ENCODE measurements at places on chromosomes 11 and 22.
A peak's percentile ranks its signal among the peaks of the same experiment; 100 is the strongest.

GRCh38 chr22:48396785-48397530, 1430.7 kb downstream of the BRD1 start:
- no peak for DNase-seq

DNA sequence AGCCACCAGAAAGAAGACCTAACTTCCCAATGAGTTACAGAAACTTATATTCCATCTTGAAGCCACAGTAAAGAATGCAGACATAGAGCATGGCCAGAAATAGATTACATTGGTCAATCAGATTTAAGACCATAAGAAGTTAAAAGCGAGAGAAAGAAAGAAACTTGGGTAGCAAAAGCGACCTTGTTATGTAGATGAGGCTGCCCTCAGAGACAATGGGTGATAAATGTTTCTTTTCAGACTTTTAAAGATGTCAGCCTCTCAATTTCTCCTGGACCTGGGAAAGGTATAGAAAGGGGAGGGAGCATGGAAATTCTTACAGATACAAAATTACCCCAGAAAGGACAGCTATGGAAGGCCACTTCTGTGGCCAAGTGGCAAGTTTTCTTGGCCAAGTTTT, 732.6 kb upstream of the LUZP2 start:
- DNase-seq = no peak

- no peak for DNase-seq
Measured at GRCh38 chr11:1573077-1573902, 1.2 kb upstream of the DUSP8 start.

- DNase-seq = no peak
Measured at GRCh38 chr22:49672014-49672516, 155.6 kb downstream of the BRD1 start.

DNA sequence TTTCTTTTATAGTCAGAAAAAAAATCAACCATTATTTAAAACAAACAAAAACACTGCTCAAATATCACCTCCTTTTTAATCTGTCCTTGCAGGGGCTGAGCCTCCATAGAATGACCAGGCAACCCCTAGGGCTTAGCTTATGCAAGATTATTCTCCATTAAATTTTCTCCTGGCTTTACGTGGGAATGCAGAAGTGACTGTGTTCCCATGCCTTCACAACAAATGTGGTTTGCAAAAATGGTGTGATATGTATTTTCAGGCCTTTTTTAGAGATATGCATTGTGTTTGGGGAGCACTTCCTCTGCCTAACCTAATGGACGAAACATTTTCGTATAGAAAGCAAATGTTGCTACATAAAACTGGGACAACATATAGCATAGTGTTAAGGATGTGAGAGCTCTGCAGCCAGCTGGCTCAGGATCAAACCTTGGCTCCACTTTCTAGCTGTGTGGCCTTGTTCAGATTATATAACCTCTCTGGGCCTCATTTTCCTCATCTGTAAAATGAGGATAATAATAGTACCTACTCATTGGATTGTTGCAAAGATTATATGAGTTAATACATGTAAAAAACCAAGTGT, 82.6 kb downstream of the PARVA start:
- DNase-seq = no peak

GRCh38 chr11:559712-560304, 730 bp downstream of the LMNTD2 start:
- no peak for DNase-seq

- no peak for DNase-seq
Measured at GRCh38 chr11:115887316-115887715, 383.1 kb upstream of the CADM1 start.

DNA sequence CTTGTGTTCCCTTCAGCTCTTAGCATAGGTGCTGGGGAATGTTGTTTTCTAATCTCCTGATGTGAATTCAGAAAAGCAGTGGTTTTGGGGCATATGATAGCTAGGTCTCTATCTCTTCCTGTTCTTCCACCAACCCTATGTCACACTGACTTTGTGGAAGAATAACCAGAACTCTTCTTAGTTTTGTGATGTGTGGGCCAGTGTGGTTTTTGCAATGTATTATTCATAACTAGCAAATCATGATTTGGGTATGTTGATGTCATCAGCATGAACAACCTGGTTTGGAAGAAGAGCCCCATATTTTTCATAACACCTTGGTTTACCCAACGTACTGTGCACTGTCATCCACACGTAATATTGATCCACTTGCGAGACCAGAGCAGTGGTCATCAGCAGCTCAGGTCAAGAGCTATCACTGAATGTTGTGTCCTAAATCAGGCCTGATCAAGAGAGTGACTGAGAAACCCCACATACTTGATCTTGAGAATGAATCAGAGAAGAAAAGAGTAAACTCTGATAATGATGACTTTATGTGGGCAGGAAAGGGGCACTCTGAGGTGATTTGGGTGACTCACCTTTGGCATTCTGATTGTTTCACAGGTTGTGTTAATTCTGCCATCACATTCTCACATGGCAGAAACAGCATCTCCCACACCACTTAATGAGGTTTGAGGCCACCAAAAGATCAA, 19.4 kb upstream of the MS4A6E start:
- no peak for DNase-seq

GRCh38 chr11:36230779-36231699, 58.2 kb downstream of the COMMD9 start:
- DNase-seq = peak; percentile 85

DNA sequence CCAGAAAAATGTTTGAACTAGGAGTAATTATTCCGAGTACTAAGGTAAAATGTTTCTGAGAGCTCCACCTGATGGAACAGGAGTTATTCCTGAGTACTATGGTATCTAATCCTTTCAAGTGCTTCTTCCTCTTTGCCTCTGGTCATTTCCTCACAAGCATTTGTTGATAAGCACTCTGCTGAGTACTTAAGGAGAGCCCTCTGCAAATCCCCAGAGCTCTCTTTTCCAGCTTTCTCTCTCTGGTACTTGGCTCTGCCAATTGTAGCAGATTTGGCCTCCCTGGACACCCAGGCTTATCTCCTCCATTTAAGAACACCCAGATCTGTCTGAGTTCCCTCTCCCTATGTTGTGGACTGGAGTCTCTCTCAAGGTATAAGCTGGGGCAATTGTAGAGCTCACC, 457.0 kb downstream of the MN1 start:
- no peak for DNase-seq

GRCh38 chr11:8913961-8914660, 3.1 kb downstream of the AKIP1 start:
- DNase-seq = no peak

DNA sequence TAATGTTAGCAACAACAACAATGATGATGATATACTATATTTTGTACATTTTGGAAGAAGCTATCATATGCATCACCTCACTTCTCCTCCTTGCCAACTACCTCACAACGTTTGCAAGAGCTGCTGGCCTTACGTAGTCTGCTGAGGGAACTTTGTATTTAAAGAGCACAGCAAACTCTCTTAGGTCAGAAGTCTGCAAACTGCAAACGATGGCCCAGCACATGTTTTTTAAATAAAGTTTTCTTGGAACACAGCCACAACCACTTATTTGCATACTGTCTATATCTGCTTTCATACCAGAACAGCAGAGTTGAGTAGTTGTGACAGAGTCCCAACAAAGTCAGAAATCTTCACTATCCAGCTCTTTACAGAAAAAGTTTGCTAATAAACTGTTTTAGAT, 261.7 kb downstream of the TENM4 start:
- no peak for DNase-seq

DNA sequence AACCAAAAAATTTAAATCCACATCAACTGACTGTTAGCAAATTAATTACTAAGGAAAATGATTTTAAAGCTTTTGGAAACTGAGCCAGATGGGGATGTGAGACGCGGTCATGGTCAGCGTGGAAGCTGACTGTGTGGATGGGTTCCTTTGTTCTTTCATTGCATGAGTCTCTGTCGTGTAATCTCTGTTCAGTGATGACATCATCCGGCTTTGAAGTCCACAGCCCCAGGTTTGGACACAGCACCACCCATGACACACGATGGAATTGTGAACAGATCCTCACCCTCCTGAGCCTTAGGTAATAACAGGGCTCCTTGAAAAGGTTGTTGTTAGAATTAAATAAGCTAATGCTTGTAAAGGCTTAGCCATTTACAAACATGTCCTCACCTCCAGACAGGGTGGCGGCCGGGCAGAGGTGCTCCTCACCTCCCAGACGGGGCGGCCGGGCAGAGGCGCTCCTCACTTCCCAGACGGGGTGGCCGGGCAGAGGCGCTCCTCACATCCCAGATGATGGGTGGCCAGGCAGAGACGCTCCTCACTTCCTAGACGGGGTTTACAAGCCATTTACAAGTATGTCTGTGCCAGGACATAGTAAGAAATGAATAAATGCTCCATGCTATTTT, 677.3 kb downstream of the TBC1D22A start:
- DNase-seq = no peak

GRCh38 chr11:24949406-24949805, 452.6 kb downstream of the LUZP2 start:
- no peak for DNase-seq

- DNase-seq = no peak
Measured at GRCh38 chr11:11389238-11389637, 36.2 kb upstream of the CSNK2A3 start.

- DNase-seq = peak; percentile 62
Measured at GRCh38 chr22:24486501-24486921, 8.6 kb upstream of the UPB1 start.

DNA sequence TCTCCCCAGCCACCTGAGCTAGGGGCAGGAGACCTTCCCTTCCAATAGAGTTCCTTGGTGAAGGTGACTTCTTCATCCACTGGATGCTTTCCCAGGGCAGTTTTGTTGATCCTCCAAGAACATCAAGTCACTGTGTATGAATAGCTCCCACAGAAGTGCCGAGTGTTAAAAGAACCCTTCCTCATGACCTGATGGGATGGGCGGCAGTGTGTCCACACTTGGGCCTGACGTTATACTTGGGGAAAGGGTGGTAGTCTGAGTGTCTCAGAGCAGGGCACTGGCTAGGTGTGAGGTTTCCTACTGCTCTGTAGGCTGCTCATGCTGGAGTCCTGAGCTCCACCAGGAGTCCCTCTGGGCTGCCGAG, 7.6 kb upstream of the LYVE1 start:
- no peak for DNase-seq

DNA sequence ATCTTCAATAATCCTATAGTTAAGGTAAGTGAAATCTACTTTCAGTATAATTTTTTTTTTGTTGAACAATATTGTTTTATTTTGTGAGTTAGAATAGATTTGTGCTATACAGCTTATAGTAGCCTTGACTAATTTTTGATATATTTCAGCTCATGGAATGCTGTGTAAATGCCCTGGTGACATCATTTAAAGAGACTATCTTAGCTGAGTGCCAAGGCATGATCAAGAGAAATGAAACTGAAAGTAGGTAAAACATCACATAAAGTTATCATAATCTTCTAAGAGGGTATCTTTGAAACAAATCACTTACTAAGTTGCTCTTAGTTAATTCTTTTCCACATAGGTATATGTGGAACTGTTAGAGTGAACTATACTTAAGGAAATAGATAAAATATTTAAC, 51.4 kb upstream of the ACAT1 start:
- no peak for DNase-seq

GRCh38 chr11:369336-370018, at the start of gene B4GALNT4:
Gene B4GALNT4, plus strand, starts transcription at chr11:369499. Its CDS starts 305 bp downstream, at chr11:369804.
- no peak for DNase-seq

GRCh38 chr22:38631724-38632123, 24.5 kb downstream of the FAM227A start:
- DNase-seq = no peak

- DNase-seq = no peak
Measured at GRCh38 chr11:133350045-133350444, 182.3 kb downstream of the OPCML start.

GRCh38 chr11:102237096-102237735, 80.1 kb upstream of the BIRC3 start:
- no peak for DNase-seq

GRCh38 chr11:68840661-68841653, 759 bp downstream of the CPT1A start:
- no peak for DNase-seq

DNA sequence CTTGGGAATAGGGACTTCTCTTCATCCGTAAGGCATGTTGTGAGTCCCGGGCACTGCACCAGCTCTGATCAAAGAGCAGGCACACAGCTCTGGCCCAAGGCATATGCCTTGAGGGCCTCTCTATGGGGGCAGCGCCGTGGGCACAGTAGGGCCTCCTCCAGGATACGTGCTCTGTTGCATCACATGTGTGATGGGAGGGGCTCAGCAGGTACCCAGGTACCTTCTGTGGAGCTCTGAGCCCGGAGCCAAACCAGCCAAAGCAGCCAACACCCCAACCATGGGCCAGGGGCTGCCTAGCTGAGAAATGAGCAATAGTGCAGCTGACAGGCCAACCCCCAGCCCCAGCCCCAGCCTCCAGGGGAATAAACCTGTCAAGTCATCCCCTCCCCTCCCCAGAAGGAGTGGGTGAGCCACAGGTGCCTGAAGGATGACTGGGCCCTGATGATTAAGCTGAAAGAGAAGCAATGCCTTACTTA, 79.7 kb upstream of the SHISAL1 start:
- no peak for DNase-seq

DNA sequence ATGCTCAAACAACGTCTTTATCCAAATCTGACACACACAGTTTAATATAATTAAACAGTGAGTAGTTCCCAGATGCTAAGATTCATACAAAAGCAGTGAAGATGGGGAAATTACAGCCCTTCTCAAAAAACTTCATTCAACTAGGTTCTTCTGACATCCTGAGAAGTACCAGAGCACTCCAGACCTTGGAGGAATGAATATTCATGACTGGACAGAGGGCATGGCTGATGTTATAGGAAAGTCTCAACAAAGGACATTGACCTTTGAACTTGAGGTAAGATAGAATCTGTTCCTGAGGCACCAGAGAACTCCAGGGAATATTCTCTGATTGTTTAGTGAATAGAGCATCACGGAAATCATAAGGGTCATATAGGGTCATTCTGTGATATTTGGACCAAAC, 106.4 kb upstream of the SLC5A12 start:
- no peak for DNase-seq

DNA sequence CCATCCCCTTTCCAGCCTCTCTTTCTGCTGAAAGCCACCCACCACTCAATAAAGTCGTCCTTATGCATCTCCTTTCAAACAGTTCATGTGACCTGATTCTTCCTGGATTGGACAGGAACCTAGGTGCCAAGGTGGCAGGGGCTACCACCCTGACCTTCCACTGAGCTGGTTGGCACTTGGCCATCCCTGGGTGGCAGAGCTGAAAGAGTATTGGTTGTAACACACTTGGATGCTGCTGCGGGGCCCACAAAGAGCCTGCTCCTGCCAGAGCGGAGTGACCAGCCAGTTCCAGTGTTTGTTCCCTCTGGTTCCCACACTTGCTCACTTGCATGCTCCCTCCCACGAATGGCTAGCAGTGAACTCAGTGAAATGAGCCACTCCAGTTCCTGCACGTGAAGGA, 57.2 kb upstream of the OR4C15 start:
- DNase-seq = no peak

- peak; percentile 94 for DNase-seq
Measured at GRCh38 chr11:7677796-7678201, 4.5 kb upstream of the CYB5R2 start.
